NB4 (cell line): ENCODE measurements at places on chromosomes 6 and 20.
A peak's percentile ranks its signal among the peaks of the same experiment; 100 is the strongest.

- no peak for DNase-seq
These were observed 30.2 kb downstream of the KLHL31 start for GRCh38 chr6:53635322-53635721.

- DNase-seq = no peak
These were observed 396.8 kb downstream of the QKI start for GRCh38 chr6:163811317-163811716.

DNA sequence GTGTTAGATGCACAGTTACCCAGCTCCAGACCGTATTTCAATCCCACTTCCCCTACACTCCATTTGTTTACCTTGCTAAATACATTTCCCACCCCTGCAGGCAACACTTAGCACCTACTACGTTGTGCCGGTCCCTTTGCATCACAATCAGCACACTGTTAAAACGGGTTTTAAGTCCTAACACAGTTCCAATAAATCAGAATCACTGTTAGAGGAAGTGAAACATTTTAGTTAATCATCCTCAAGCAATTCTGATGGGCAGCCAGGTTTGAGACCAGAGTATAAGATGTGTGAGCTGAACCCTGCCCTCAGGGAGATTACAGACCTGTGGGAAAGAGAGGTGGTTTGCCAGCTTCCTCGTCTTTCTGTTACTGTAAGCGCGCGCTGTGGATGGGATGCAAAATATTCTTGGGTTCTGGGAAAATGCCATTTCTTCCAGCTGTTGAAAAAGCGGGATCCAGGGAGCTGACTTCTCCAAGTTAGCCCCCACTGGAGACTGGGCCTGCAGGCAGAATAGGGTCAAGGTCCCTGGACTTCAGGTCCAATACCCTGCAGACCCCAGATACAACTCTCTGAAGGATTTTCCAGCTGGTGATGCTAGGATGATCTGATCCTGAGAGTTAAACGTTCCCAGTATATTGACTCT, 3.1 kb downstream of the ZCCHC3 start:
- peak; percentile 38 for DNase-seq

- peak; percentile 83 for DNase-seq
These were observed 2.0 kb downstream of the FYN start for GRCh38 chr6:111871207-111871606.

GRCh38 chr6:47681201-47681990, 17.0 kb upstream of the ADGRF4 start:
- DNase-seq = no peak

- DNase-seq = no peak
These were observed 191.3 kb upstream of the ARG1 start for GRCh38 chr6:131381709-131382093.

DNA sequence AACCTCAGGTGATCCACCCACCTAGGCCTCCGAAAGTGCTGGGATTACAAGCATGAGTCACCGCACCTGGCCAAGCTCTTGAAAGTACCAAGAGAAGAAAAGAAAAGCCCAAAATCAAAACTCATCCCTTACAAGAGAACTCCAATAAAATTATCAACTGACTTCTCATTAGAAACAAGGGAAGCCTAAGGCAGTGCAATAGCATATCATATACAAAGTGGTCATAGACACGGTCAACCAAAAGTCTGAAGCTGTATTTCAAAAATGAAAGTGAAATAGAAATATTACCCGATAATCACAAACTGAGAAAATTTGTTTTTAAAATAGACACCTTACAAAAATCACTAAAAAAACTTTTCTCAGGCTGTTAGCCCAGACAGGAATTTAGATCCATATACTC, 1321.1 kb upstream of the GJE1 start:
- DNase-seq = no peak

DNA sequence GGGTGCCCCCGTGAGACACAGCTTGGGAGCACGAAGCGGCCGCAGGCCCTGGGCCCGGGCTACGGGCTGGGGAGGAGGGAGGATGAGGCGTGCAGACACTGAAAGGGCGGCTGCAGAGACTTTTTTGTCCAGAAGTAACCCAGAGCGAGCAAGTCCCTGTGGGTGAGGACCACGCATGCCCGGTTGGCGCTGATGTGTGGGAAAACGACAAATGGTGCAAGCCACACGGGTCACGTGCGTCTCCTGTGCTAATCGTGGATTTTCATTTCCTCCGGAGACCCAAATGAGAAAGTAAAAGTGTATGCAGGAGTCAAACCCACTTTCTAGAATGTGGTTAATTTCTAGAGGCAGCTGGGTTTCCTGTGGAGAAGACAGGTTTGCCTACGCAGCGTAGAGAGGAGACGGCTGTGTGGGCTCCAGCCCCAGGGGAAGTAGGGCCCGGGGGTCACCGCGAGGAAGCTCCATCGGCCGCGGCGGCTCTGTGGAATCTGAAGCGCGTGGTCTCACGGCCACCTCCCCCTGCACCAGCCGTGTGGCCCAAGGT, 19.0 kb downstream of the DLL1 start:
- peak; percentile 86 for DNase-seq

DNA sequence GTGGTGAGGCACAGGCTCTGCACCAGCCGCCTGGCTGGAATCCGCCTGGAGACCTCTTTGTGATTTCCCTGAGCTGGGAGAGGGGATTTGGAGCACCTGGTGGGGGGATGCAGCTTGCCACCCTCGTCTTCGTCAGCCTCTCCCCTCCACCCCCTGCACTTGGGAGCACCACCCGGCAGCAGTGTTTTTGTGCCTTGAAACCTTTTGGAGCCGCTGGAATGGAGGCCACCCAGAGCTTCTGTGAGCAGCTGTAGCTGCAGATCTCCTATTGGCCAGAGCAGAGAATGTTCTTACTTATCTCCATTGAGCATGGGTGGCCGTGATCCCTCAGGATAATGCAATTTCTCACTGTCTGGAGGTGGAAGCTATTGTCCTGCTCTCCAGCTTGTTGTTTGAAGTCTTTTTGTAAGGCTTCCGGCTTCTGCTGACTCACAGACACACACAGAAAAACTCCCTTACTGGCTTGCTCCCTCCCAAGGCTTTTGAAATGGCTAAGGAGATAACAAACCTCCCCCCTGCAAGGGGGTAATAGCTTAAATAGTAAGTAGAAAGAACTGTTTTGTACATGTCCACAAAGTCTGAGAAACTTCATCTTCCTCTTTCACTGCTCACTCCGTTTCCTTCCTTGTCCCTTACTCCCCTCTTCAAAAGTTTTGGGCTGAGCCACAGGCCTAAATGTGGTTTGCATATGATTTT, 271.2 kb downstream of the PRL start:
- peak; percentile 97 for DNase-seq

DNA sequence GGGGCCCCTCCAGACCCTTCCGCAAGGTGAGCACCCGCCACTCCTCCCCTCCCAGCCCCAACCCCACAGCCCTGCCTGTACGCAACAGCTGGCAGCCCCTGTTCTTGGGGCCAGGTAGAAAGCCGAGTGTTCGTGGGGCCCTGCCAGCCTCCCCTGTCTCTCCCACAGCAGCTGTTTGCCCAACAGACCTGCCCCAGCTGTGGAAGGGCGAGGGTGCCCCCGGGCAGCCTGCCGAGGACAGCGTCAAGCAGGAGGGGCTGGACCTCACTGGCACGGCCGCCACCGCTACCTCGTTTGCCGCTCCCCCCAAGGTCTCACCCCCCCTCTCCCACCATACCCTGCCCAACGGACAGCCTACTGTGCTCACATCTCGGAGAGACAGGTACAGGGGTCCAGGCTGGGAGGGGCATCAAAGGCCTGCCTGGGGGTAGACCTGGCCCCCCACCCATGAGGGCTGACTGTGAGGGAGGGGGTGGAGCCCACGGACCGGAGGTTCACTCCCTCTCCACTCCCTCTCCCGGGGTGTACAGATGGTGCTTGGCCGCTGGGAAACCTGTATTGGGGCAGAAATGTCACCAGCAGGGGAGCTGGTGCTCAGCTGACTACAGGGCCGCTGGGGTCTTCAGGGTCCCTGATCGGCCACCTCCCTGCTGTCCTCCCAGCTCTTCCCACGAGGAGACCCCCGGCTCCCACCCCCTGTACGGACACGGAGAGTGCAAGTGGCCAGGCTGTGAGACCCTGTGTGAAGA, 41.1 kb downstream of the FOXP4 start:
- no peak for DNase-seq

DNA sequence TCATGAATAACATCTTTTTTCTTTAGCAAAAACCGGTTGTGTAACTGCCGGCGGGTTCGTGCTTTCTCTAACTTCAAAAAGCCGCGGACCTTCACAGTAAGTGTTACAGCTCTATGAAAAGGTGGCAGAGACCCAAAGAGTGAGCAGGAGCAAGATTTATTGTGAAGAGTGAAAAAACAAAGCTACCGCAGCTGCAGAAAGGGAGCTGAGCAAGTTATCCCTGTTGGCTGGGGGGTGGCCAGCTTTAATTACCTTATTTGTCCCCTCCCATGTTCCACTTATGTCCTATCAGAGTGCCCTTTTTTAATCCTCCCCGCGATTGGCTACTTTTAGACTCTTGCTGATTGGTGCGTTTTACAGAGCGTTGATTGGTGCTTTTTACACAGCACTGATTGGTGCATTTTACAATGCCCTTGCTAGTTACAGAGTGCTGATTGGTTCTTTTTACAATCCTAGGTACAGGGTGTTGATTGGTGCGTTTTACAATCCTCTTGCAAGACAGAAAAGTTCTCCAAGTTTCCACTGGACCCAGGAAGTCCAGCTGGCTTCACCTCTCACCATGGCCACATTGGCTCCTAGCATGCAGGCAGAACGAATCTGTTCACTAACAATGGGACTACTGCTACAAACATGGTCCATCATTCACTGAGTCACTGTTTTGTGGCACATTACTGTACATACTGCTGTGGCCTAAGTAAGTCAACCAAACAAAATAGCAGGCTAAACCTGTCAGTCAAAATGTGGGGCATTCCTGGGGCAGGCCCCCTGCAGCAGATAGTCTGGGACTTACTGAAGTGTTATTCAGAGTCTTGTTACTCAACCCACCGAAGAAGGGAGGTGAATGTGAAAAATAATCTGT, 52.8 kb downstream of the MYLIP start:
- no peak for DNase-seq

GRCh38 chr6:26389349-26389894, 6.5 kb downstream of the BTN2A2 start:
- peak; percentile 90 for DNase-seq

- DNase-seq = no peak
These were observed 117.6 kb downstream of the MRPL14 start for GRCh38 chr6:44009425-44010321.

DNA sequence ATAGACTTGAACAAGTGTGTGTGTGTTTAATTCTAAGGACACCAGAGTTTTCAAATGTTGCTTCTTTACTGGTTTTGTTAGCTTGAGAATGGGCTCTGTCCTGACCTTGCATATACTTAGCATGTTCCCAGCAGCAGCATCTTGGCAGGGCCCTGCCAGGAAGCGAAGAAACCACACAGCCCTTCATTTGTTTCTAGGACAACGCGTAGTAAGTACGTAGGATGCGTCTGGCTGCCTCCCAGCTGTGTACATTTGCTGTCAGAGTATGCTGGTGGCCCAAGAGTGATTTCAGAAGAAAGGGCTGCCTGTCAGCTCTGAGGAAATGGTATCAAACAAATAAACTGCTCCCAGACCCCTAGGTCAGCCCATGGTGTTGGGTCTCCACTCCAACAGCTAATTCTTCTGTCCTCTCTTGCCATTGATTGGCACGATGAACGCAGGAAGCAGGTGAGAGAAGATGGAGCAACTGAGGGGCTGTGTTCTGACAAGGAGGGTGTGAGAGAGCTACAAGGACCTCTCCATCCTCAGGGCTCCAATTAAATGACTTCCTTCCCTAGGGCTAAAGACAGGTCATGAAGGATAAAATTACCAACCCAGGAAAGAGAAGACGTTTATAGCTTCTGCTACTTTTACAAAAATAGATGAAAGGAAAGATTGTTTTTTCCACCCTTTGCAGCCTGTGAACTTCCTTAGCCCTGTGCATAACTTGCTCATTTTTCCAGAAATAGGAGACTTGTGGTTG, 55.9 kb upstream of the HDDC2 start:
- DNase-seq = no peak

DNA sequence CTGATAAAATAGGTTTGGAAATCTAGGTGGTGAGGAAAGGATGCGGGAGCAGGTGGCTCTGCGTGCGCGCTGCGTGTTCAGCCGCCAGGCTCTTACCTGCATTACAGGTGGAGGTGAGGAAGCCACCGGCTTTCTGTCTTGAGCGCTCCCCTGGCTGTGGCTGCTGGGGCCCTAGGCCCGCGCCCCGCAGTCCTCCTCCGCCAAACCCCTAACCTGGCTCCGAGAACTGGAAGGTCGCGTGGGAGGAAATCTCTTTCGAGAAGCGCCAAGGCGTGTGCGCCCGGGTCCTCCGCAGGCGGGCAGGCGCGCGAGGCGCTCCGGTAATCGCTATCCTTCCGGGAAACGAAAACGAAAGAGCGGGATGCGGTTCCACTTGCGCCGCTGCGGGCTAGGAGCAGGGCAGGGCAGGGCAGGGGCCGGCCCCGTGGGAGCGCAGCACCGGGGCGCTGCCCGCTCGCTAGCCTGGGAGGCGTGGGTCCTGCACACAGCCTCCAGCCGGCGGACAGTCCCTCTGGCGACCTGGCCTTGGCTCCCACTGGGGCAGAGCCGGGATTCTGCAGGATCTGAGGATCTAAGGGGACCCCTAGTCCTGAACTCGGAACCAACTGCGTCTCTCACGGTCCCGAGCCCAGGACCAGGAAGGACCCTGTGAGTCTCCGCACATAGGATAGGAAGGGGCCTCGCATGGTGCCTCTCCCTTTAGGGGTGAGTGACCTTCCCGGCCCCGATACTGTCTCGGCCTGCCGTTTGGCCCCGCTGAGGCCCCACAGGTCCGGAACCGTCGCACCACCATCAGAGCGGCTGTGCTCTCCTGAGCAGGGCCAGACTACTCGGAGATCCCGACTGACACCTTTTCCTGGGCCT, at the start of gene ETV7:
TSS of gene ETV7 (minus strand) at position 230 of the 864 bp plus-strand sequence. CDS start at position 102, 128 bp downstream.
- peak; percentile 50 for DNase-seq

GRCh38 chr20:63534427-63534830, 2.7 kb downstream of the PTK6 start:
- DNase-seq = no peak

DNA sequence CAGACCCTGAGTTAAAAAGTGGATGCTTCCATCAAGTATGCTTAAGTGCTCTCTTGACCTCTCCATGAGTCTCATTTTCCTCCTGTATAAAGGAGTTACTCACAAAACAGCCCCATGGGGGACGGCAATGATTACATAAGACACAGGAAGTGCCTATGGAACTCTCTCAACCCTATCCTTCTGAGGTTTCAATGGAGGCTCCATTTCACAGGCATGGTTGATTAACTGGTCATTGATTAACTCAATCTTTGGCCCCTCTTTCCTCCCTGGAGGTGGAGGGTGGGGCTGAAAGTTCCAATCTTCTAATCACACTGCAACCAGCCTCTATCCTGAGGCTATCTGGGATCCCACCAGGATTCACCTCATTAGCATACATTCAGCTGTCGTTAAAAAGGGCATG, 29.3 kb downstream of the CST8 start:
- peak; percentile 38 for DNase-seq

- no peak for DNase-seq
These were observed 557.3 kb upstream of the CITED2 start for GRCh38 chr6:139931747-139932146.

DNA sequence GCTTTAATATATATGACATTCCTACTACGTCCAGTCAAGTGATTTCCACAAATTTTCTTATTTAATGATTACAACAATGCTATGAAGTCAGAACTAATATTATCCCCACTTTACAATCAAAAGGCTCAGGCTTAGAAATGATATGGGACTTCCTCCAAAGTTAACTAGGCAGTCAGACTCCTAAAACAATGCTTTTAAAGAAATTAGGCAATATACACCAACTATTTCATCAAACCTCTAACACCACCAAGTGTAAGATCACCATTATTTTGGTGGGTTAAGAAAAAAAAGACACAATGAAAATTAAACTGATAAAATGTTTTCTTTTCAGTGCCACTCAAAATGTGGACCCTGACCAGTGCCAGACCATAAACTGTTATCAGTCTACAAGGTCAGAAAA, 256.1 kb upstream of the RUNX2 start:
- peak; percentile 72 for DNase-seq

GRCh38 chr20:4671015-4671414, 50.7 kb upstream of the PRND start:
- DNase-seq = no peak
